Brain pericyte (primary cell): ENCODE measurements at places on chromosomes 4 and X.

DNA sequence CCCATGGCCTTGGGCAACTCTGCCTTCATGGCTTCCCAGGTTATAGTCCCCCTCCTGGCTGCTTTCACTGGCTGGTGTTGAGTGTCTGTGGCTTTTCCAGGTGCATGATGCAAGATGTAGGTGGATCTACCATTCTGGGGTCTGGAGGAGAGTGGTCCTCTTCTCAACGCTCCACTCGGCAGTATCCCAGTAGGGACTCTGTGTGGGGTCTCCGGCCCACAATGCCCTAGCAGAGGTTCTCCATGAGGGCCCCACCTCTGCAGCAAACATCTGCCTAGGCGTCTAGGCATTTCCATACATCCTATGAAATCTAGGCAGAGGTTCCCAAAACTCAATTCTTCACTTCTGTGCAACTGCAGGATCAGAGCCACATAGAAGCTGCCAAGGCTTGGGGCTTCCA lies 763.4 kb upstream of the EPHA5 start:
- DNase-seq, result no peak

GRCh38 chrX:84219551-84219950 lies 31.6 kb upstream of the RPS6KA6 start:
- DNase-seq, result no peak

DNA sequence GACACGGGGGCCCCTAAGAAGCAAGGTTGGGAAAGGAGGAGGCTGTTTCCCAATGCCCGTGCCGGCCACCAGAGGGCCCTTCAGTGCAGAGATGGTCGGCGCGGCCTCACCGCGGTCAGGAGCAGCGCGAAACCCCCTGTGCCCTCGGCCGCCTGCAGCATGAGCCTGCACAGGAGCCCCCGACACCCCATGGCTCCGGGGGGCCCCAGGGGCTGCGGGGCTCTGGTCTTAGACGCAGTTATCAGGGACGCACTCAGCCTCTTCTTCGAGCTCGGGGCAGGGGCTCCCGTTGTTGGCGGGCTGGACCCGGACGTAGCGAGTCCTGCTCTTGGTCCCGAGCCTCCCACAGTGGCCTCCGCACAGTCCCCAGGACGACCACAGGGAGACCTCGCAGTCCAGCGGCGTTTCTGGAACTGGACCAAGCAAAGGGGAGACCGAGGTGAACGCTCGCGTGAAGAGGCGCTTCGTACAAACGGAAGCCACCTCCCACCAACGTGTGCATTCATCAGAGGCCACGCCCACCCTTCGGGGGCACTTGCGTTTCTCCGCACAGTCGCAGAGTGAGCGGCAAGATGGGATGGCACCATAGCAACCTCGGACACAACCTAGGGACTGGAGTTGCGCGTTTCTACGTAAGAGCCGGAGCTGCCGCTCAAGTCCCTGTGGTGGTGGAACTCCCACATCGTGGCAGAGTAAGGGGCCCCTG lies 5.0 kb downstream of the SPON2 start:
- no peak for DNase-seq

- no peak for DNase-seq
These were observed 154.2 kb downstream of the RAB28 start for GRCh38 chr4:13329963-13330362.

GRCh38 chr4:104022226-104022625 lies 302.4 kb upstream of the TACR3 start:
- DNase-seq, result no peak

DNA sequence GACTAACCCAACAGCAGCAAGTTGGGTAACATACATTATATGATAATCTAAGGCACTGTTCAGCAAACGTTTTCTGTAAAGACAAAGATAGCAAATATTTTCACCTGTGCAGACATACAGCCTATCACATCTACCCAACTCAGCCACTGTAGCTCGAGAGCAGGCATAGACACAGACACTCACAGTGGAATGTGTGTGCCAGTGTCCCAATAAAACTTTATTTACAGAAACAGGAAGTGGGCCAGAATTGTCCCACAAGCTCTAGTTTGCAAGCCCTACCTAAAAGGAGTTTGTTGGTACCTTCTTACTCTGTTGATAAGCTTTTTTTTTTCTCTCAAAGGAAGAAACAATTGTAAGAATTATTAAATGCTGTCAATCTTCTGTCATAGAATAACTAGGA lies 11.9 kb upstream of the FAM9A start:
- DNase-seq, result no peak

- DNase-seq, result no peak
These were observed 100.8 kb upstream of the EOLA2 start for GRCh38 chrX:150038986-150039599.

DNA sequence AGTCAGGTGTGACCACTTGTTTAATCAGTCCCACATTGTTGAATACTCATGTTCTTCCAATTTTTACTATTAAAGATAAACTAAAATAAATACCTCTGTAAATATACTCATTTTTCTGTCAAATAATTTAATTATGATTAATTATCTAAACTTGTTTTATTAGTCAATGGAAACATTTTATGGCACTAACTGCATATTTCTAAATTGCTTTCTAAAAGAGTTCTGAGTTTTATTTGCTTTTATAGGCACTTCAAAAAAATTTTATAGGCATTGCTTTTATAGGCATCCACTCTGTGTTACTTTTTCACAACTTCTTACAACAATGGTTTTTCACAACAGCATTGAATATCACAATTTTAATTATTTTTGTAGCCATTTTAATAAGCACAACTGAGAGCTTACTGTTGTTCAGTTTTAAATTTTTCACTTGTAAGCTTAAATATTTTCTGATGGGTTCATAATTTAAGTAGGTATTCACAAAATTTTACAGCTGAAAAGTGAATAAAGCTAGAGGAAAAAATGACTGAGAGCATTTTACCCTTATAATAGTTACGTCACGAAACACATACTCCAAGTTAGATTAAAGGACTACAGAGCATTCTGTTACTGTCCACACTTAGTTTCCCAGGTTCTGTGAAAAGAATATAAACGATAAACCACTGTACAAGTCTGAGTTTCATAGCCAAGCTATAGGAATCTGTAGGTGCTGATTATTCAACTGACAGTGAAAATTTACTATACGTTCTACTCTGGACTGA lies 140.8 kb upstream of the ETNPPL start:
- DNase-seq, result no peak

DNA sequence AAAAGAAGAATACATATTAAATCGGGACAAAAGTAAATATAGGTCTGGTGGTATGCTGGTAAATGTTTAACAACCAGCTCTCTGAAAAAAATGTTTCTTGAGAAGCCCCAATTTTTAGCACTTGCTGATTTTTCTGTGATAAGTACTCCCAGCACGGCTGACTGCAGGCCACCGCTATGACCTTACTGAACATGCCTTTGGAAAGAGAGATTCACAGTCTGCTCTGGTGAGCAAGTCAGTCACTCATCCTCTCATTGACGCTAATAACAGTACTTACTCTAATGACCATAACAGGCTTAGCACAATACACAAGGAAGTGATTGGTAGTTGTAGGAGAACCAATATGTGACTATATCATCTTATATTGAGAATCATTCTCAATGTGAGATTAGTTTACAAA lies 98.9 kb upstream of the BLTP1 start:
- no peak for DNase-seq

DNA sequence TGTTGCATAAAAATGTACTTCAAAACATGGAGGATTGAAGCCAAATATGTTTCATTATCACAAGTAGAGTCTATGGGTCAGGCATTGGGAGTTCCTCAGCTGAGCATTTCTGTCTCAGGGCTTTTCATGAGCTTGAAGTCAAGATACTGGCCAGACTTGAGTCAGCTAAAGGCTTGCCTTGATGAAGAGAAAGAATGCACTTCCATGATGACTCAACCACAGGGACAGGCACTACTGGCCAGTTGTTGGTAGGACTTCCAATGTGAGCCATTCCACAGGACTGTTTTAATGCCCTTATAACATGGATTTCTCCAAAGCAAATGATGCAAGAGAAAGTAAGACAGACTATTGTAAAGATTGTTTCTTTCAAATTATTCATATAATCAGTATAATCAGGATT lies 895.6 kb downstream of the RAB28 start:
- DNase-seq, result no peak

- no peak for DNase-seq
These were observed 3.5 kb upstream of the IQSEC2 start for GRCh38 chrX:53284684-53285447.
